ENCODE measurements at places on chromosomes 1 and 21.
A peak's percentile ranks its signal among the peaks of the same experiment; 100 is the strongest.

GRCh38 chr21:43717967-43718871 lies 710 bp upstream of the PDXK start:
- no peak for DNase-seq

DNA sequence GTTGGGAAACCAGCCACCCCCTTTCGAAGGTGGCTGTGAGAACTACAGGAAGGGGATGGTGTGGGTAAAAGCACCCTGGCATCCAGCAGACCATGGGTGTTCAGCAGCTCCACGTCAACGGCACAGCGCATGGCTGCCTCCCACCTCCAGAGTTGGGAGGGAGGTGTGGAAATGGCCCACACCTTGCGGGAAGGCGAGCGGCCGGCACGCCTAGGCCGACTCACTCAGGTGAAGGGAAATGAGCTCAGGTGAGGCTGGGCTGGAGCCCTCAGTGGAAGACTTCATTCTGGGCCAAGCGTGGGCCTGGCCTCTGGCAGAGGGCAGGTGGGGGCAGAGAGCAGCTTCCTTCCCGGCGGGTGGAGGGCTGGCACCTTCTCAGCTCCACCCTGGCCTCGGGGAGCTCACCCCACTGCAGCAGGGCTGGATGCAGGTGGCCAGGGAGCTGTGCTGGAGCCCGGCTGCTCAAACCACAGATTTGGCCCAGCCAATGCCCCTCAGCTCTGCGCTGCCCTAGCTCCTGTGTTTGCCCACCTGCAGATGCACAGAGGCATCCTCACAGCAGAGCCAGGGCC lies 24.8 kb upstream of the ALDH4A1 start:
- peak; percentile 27 for DNase-seq

GRCh38 chr1:38210021-38210894 lies 163.7 kb upstream of the POU3F1 start:
- no peak for DNase-seq

DNA sequence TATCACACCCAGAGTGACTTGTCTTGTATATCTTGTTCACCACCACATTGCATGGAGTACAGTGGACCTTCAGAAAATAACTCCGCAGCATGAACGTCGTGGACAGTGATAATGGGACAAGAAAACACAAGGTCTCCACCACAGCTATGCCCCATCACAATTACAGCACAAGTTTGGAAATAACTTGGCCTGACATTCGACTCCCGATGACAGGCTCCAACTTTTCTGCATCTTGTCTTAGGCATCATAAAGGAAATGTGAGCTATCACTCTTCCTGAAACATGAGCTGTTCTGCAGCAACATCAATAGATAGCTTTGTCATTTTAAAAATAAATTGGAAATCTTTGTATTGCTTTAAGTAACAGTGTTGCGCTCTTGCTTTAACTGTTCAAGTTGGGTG lies 2.9 kb downstream of the RRP1B start:
- no peak for DNase-seq

DNA sequence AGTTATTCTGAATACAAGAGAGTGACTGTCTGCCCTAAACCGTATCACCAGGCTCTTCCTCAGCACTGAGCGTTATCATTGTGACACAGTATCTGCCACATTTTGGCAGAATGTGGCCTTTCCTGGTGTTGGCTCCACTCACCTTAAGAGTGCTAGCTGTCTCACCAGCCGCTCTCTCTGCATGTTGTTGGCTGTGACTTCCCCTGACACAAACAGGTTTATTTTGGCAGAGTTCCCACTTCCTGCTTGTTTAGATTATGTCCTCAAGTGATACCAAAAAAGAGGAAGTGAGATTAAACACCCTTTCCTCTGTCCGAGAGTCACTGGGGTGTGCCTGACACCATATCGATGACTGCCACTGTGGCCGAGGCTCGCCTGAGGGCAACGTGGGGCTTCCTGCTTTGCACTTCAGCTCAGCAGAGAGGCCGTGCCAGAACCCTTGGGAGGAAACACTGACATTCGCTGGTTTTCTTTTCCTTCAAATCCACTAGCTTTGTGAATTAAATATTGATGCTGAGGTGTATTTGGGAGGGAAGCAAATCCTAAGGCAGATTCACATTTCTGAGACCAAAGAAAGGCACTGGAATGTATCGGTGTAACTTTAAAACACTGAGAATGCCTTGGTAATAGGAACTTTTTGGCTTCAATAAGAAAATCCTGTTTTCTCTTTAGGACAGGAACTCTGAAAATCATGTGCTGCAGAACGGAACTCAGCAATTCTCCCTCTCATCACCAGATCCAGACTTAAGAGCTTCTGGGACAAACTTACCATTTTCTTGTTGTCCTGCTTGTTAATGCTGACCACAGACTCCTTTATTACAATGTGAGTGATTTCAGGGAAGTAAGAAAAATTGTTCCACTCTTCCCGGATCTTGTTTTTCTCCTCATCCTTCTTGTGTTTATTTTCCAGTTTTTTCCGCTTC lies 102.1 kb downstream of the JAK1 start:
- DNase-seq: peak; percentile 50

DNA sequence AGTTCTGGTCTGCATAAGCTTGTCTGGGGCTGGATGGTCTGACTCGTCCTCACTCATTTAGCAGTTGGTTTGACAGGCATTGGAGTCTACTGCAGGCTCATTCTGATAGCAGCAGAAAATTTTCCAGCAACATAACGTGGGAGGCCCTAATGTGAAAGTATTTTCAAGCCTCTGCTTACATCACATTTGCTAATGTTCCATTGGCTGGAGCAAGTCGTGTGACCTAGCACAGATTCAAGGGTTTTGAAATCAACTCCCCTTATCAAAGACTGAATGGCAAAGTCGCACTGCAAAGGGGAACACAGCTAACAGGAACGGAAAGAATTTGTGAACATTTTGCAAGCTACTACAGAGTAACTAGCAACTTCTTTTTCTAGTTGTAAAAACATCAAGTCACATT lies 2.3 kb upstream of the USH2A start:
- DNase-seq: no peak

DNA sequence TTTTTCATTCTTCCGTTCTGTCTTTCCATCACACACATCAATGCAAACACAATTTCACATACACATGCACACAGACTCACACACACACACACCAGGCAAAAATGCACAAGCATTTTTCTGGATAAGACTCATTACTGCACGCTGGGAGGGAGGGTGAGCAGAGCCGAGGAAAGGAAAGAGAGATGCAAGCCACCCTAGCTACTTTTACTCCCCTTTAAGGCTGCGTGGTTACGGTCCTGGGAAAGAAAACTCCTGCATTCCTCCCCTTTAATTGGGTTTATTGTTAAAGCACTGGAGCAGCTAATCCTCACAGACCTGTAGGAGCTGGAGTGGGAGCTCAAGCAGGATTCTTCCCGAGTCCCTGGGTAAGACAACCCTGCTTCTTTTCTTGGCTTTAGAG lies at the start of gene CAMK1G:
Gene CAMK1G (plus strand): TSS at position 307 of the 400 bp plus-strand sequence. CDS start 11,270 bp downstream, outside the sequence.
- no peak for DNase-seq

DNA sequence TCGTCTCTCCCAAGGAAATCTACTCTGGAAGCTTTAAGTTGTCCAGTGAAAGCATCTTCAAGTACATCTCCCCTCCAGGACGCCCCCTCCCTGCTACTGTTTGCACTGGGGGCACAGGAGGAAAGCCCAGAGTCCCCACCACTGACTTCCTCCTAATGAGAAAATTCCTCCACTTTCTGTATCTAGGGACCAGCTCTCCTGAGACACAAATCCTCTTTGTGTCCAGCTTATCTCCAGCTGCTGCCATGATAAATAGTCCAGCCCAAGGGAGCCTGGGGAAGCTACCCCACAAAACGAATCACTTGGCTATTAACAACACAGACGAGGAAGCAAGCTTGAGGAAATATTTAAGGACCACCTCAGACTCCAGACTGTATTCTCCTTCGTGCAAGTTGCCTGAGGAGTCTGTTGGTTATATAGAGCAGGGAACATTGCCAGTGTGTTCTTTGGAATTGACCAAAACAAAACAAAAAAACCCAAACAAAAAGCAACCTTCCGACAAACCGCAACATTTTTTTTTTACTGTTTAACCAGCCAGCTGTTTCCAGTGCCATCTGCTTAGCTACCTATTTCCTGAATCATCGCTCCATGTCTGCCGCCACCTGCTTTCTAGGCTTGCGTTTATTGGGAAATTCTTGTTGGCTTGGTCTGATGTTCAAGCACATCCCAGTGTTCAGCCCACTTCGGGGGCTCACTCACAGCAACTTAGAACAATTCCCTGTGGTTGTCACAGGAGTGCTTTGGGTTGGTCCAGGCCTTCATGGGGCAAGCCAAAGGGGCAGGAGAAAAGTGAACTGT lies 7.7 kb downstream of the C1orf226 start:
- DNase-seq: no peak

GRCh38 chr21:44801468-44802395 lies at the start of gene UBE2G2:
Gene UBE2G2, minus strand, starts transcription at chr21:44801820. Its CDS starts 72 bp downstream, at chr21:44801748.
- peak; percentile 82 for DNase-seq

DNA sequence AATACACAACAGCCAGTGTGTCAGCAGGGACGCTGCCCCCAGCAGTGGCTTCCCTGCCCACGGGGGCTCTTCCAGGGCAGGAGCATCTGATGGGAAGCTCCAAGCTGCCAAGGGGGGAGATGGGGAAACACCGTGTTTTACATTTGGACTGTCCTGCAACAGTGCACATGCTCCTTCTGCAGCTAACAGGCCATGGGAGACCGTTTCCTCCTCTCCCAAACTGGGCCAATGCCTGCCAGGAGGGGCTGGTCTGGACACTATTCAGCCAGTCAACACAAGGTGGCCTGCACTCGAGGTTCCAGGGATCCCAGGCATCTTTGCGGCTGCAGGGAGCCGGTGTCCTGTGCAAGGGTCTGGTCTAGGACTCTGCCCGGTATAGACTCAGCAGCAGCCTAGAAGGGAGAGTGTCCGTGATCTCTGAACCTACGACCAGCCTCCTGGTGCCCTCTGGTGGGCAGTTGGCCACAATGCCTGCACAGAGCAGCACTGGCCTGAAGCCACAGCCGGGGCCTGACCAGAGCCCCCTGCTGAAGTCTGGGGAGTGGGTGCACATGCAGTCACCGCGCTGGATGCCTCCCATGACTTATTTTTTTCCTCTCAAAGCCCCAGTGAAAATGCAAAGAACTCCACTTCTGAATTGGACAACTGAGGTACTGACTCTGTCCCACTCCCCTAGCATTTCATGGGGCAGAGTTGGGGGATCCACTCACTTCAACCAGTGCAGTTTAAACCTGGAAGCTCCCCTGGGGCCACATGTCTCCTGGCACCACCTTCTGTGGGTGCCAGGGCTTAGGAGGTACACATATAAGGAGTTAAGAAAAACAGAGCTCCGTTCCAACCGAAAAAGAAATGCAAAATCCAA lies 33.3 kb downstream of the RCC2 start:
- DNase-seq: peak; percentile 31

DNA sequence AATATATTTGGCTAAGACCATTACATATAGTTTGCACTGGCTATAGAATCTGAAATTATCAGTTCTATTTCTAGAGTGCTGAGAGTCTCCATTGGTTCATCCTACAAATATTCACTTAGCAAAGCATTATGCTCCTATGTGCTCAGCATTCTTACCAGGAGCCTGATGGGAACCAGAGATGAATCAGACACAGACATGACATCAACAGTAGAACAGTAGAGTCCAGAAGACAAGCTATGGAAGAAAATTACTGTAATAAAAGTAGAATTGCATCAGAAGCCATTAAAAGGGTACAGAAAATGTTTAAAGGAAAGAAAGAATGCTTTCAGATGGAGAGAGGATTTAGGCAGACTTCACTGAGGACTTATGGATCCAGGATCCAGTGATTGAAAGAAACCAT lies 271.7 kb upstream of the SNX7 start:
- DNase-seq: no peak

GRCh38 chr1:20147846-20148570 lies 8.9 kb downstream of the PLA2G2F start:
- no peak for DNase-seq

- no peak for DNase-seq
These were observed 3.0 kb downstream of the CFHR3 start for GRCh38 chr1:196777603-196778002.

DNA sequence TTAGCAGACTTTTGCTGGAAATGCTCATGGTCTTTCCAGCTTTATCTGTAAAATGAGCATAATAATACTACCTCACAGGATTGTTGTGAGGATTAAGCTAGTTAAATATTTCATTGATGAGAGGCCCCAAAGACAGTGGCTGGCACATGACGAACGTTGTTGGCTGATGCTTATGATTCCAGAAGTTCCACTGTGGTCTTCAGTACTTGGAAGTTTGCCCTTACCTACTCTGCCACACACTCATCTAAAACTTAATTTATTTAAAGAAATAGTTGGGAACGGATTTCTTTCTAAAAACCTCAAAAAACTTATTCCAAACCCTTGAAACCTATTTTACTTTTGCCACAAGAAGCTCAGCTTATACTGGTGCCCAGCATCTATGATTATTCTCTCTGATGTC lies 170.7 kb downstream of the DHRS3 start:
- DNase-seq: no peak

- DNase-seq: no peak
These were observed 26.5 kb downstream of the LRRN2 start for GRCh38 chr1:204659056-204659455.

DNA sequence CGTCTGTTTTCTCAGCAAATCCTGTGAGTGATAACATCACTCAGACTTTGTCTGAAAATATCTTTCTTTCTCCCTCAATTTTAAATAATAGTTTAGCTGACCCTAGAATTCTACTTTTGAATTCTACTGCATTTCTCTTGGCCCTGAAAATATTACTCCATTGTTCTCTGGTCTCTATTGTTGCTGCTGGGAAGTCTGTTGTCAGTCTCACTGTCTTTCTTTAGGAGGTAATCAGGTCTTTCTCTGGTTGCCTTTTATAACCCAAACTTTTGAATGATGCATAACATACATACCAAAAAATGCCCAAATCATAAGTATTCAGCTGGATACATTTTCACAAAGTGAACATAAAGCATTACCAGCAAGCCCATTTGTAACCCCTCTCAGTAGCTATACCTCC lies 100.0 kb downstream of the MATN1 start:
- DNase-seq: no peak

DNA sequence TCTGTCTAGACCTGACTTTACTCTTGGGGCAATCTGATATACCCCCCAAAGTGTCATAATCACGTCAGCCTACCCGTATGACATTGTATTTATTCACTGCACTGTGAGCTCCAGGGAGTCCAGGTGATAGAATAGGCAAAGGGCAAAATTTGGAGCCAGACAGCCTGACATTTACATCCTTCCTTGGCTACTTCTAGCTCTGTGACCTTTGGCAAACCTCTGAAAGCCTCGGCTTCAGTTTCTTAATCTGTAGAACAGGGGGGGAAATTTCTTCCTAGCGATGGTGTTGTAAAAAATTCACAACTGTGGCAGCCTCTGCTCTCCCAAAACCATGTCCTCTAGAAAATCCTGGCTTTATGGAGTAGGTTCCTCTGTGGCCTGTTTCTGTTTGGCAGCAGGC lies 240.9 kb downstream of the KIF26B start:
- no peak for DNase-seq

DNA sequence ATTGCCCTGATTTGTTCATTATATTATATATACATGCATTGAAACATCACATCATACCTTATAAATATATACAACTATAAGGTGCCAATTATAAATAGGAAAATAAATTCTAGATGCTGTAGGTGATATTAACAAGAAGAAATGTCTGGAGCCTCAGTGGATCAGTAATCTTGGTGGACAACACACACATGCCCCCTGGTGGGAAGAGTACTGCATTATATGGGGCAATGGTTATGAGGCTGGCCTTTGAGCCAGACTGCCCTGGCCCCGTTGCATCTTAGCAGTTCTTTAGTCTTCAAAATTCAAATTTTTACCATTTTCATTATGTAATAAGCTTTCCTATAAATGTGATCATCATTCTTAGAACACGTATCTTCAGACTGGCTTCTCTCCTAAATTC lies 335.0 kb upstream of the GREM2 start:
- DNase-seq: no peak
